ENCODE measurements at places on chromosomes 3 and 15. TPM values are rescaled to one million over a fixed set of nuclear protein-coding genes. Genes with fewer than 3 reads are reported as not detected.

ENTPD3 gene
- 0.12 TPM for total RNA-seq

CLEC3B gene
- total RNA-seq, result 23.2 TPM

CTXN2 gene
- total RNA-seq, result not detected

SH2D7 gene
- not detected for total RNA-seq

WDR93 gene
- not detected for total RNA-seq

GRAMD1C gene
- total RNA-seq, result not detected

EPHB1 gene
- 6.5 TPM for total RNA-seq

DNA sequence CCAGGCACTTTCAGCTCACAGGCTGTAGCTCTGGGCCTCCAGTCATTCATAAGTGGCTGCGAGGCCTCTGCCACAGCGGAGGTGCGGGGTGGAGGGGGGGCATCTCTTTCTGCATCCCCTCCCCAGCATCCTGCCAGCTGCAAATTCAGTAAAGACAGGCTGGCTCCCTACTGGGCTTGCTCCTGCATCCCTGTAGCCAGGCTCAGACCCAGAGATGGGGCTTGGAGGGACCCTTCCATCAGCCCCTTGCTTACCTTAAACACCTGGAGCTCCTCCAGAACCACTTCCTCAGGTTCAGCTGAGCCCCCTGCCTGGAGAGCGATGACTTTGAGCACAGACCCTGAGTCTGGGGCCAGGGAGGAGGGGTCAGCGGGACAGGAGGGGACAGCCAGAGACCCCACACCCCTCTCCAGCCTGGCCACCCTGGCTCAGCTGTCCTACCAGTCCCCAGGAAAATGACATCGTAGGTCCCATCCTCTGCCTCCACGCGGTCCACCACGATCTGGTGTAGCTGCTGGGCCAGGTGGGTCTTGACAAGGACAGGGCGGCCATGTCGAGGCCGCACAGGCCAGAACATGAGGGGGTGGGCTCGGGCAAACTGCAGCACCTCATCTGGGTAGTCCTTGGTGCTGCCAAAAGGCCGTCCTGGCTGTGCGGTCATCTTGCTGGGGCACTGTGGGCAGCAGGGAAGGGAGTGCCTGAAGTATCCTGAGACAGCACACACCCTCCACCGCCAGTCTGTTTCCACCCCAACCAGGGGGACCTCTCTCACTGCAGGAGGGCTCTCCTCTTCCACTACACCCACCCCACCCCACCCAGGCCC lies 5.3 kb downstream of the SEMA3G start:
- no peak for DNase-seq
- H3K36me3 ChIP-seq, result no peaks in the 10 kb centered on the region
- no peak overlapping the region for H3K27ac ChIP-seq
- no peak overlapping the region for H3K4me3 ChIP-seq
- no peaks in the 10 kb centered on the region for H3K27me3 ChIP-seq

DNA sequence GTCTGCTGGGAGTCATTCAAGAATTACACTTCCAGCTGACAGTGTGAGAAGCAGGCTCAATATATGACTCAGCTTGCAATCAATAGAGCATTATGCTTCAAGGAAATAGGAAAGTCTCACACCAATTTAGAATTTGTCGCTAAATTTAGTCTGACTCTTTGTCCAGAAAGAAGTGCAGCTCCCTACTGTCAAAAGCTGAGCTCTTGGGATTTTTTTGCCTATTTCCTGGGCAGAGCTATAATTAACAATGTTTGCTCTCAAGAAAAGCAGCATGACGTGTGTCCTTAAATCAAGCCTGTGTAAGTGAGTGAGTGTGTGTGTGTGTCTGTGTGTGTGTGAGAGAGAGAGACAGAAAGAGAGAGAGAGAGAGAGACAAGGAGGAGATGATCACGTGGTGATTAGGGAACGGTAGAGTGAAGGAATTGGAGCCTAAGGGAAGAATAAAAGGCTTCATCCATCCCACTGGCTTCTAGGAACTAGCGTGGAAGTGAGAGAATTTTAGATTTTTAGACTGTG lies 16.4 kb upstream of the SLC35G2 start:
- no peaks in the 10 kb centered on the region for H3K36me3 ChIP-seq
- H3K27ac ChIP-seq, result peak overlapping the region; percentile 2
- H3K4me1 ChIP-seq, result peaks cover 12% of the 10 kb centered on the region
- no peak for DNase-seq
- H3K4me3 ChIP-seq, result no peak overlapping the region

- H3K4me1 ChIP-seq, result no peaks in the 10 kb centered on the region
- peak; percentile 44 for DNase-seq
- peak within 1 kb of the TSS; percentile 41 for H3K27ac ChIP-seq
These were observed at the start of gene P3H2 for GRCh38 chr3:190120269-190121060. Gene P3H2, minus strand, starts transcription at chr3:190120897. Its CDS starts 166 bp downstream, at chr3:190120731.

GRCh38 chr3:25427942-25428788 lies at the start of gene RARB:
Gene RARB, plus strand, starts transcription at chr3:25428263. Its CDS starts 469 bp downstream, at chr3:25428732.
- peak; percentile 40 for DNase-seq
- peak within 1 kb of the TSS; percentile 82 for H3K27ac ChIP-seq
- peak within 1 kb of the TSS; percentile 78 for H3K4me3 ChIP-seq

- DNase-seq, result no peak
- H3K36me3 ChIP-seq, result no peaks in the 10 kb centered on the region
- no peaks in the 10 kb centered on the region for H3K27me3 ChIP-seq
These were observed 12.7 kb upstream of the HACD2 start for GRCh38 chr3:123597561-123597960.

- peaks cover 60% of the 10 kb centered on the region for H3K4me1 ChIP-seq
- no peaks in the 10 kb centered on the region for H3K27me3 ChIP-seq
- no peaks in the 10 kb centered on the region for H3K36me3 ChIP-seq
- H3K27ac ChIP-seq, result peak overlapping the region; percentile 58
- no peak overlapping the region for H3K4me3 ChIP-seq
- DNase-seq, result peak; percentile 44
These were observed 5.6 kb downstream of the CCDC9B start for GRCh38 chr15:40334941-40335795.

DNA sequence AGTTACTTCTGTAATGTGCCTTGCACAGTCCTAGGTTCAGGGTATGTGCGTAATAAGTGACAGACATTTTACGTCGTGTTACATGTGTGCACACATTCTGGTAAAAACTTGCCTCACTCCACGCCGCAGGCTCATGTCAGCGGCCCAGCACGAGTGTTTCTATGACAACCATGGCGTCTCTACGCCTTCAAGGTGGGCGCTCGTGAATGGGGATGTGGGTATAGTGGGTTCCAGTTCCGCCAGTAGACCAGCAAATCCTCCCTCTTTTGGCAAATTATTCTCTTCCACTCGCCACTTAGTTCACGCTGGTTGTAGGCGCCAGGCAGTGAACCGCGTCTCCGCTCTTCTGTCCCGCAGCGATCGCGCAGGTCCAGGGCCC lies 40.3 kb downstream of the CHST14 start:
- peak overlapping the region; percentile 70 for H3K27ac ChIP-seq
- H3K27me3 ChIP-seq, result no peaks in the 10 kb centered on the region
- H3K4me3 ChIP-seq, result peak overlapping the region; percentile 63
- no peak for DNase-seq
- peaks cover 20% of the 10 kb centered on the region for H3K4me1 ChIP-seq
- H3K36me3 ChIP-seq, result no peaks in the 10 kb centered on the region

- no peaks in the 10 kb centered on the region for H3K36me3 ChIP-seq
- no peak overlapping the region for H3K27ac ChIP-seq
- H3K4me1 ChIP-seq, result no peaks in the 10 kb centered on the region
- DNase-seq, result no peak
- no peak overlapping the region for H3K4me3 ChIP-seq
These were observed 295.7 kb downstream of the SOX2 start for GRCh38 chr3:182007441-182007840.

DNA sequence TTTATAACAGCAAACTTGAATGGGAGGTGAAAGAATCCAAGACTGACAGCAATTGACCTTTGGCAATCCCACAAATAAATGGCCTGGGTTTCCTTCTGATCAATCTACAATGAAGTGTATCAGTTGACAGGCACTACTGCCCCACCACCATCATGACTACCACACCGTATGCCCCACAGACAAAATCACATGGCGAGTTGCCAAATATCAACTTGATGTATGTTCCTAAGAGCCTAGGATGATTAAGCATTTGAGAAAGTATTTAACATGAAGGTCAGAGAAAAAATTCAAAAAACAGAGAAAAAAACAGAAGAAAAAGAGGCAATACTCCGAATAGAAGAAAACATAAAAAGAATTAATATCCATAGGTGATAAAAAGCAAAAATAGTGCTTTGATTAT lies 215.9 kb upstream of the STAC start:
- H3K27me3 ChIP-seq, result no peaks in the 10 kb centered on the region
- H3K4me1 ChIP-seq, result no peaks in the 10 kb centered on the region
- no peaks in the 10 kb centered on the region for H3K36me3 ChIP-seq
- DNase-seq, result no peak
- no peak overlapping the region for H3K27ac ChIP-seq
- no peak overlapping the region for H3K4me3 ChIP-seq

- peaks cover 10% of the 10 kb centered on the region for H3K4me1 ChIP-seq
- no peak for DNase-seq
- H3K36me3 ChIP-seq, result no peaks in the 10 kb centered on the region
- no peak overlapping the region for H3K27ac ChIP-seq
- no peaks in the 10 kb centered on the region for H3K27me3 ChIP-seq
These were observed 13.4 kb upstream of the RTP3 start for GRCh38 chr3:46484388-46484787.

- H3K36me3 ChIP-seq, result no peaks in the 10 kb centered on the region
- no peak for DNase-seq
- peaks cover 30% of the 10 kb centered on the region for H3K4me1 ChIP-seq
- H3K27ac ChIP-seq, result peak overlapping the region; percentile 71
- H3K4me3 ChIP-seq, result no peak overlapping the region
These were observed 45.0 kb downstream of the RFTN1 start for GRCh38 chr3:16468336-16469098.

- peaks cover 11% of the 10 kb centered on the region for H3K36me3 ChIP-seq
- H3K4me3 ChIP-seq, result peak within 1 kb of the TSS; percentile 71
- peak within 1 kb of the TSS; percentile 75 for H3K27ac ChIP-seq
- no peak for DNase-seq
- H3K27me3 ChIP-seq, result no peaks in the 10 kb centered on the region
- peaks cover 29% of the 10 kb centered on the region for H3K4me1 ChIP-seq
These were observed at the start of gene MAP6D1 for GRCh38 chr3:183825456-183826161. Gene MAP6D1, minus strand, starts transcription at chr3:183825577. Its CDS starts 30 bp downstream, at chr3:183825547.

- H3K4me1 ChIP-seq, result no peaks in the 10 kb centered on the region
- no peaks in the 10 kb centered on the region for H3K36me3 ChIP-seq
- DNase-seq, result no peak
- no peaks in the 10 kb centered on the region for H3K27me3 ChIP-seq
- no peak overlapping the region for H3K27ac ChIP-seq
These were observed 49.4 kb downstream of the SEMA3G start for GRCh38 chr3:52395503-52395865.

GRCh38 chr15:100761290-100761935 lies 118.2 kb upstream of the ALDH1A3 start:
- no peak overlapping the region for H3K4me3 ChIP-seq
- H3K36me3 ChIP-seq, result no peaks in the 10 kb centered on the region
- no peak overlapping the region for H3K27ac ChIP-seq

DNA sequence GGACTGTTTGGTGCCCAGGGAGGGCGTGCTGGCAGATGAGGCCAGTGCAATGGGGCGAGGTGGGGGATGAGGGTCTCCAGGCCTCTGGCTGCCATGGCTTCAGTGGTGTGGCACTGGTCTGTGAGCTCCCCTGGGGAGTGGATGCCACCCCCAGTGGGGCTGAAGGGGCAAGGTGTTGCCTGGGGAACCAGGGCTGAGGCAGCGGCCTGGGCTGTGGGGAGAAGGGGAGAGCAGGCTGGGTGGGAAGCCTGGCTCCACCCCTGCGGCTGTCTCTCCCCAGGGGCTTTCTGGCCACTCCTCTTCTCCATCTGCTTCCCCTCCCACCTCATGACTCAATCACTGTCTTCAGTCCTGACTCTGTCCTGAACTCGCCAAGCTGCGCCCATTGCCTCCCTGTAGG lies 88.4 kb upstream of the TLE3 start:
- H3K27me3 ChIP-seq, result no peaks in the 10 kb centered on the region
- H3K36me3 ChIP-seq, result no peaks in the 10 kb centered on the region
- no peak overlapping the region for H3K27ac ChIP-seq
- no peak for DNase-seq
- no peak overlapping the region for H3K4me3 ChIP-seq
- no peaks in the 10 kb centered on the region for H3K4me1 ChIP-seq

GRCh38 chr15:75666823-75667501 lies 19.2 kb downstream of the SNX33 start:
- no peak for DNase-seq
- H3K27ac ChIP-seq, result peak overlapping the region; percentile 79
- H3K27me3 ChIP-seq, result no peaks in the 10 kb centered on the region
- no peak overlapping the region for H3K4me3 ChIP-seq
- H3K36me3 ChIP-seq, result no peaks in the 10 kb centered on the region

DNA sequence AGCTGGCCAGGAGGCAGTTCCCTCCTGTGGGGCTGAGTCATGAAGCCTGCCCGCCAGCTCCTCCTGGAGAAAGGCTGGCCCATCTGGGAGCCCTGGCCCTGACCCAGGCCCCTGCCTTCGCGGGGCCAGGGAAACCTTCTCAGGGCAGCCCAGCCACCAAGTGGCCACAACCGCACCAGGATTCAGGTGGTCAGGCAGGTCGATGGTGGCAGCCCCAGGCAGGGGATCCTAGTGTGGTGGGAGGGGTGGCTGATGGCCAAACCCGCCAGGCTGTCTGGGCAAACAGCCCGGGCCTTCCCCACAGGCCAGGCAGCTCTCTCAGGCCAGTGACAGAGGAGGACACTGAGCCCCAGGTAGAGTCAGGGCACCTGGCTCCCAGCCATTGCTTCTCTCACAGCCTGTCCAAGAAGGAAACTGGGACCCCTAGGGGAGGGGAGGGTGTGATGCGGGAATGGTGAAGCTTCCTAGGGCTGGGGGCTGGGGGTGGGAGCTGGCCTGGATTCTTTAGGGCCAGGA lies 1.2 kb downstream of the TWF2 start:
- H3K36me3 ChIP-seq, result no peaks in the 10 kb centered on the region
- peak; percentile 95 for DNase-seq
- peaks cover 61% of the 10 kb centered on the region for H3K4me1 ChIP-seq
- peak overlapping the region; percentile 100 for H3K27ac ChIP-seq
- no peaks in the 10 kb centered on the region for H3K27me3 ChIP-seq

GRCh38 chr3:57758686-57759085 lies 2.6 kb downstream of the SLMAP start:
- H3K4me3 ChIP-seq, result peak overlapping the region; percentile 97
- DNase-seq, result no peak
- peak overlapping the region; percentile 99 for H3K27ac ChIP-seq
- no peaks in the 10 kb centered on the region for H3K36me3 ChIP-seq

GRCh38 chr3:74033381-74033780 lies 408.6 kb upstream of the PDZRN3 start:
- no peaks in the 10 kb centered on the region for H3K4me1 ChIP-seq
- no peak for DNase-seq
- H3K27ac ChIP-seq, result no peak overlapping the region
- no peaks in the 10 kb centered on the region for H3K36me3 ChIP-seq
- no peaks in the 10 kb centered on the region for H3K27me3 ChIP-seq
- H3K4me3 ChIP-seq, result no peak overlapping the region

DNA sequence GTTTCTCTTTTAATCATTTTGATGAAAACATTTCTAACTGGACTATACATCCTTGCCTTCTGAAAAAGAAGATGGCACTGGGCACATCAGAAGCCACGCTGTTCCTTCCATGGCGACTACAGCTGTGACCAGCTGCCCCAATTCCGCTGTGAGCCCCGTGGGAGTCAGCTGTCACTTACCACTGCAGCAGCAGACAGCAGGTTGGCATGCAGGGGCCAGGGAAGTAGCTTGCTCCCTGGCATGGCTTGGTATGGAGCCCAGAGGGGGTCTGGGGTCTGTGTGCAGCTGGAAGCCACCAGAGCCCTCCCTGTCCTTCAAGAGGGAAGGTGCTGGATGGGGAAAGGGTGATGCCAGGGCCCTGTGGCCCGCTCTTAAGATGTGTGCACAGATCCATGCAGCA lies 4.5 kb upstream of the ZXDC start:
- no peaks in the 10 kb centered on the region for H3K36me3 ChIP-seq
- no peak for DNase-seq
- peaks cover 30% of the 10 kb centered on the region for H3K4me1 ChIP-seq
- no peak overlapping the region for H3K4me3 ChIP-seq
- no peaks in the 10 kb centered on the region for H3K27me3 ChIP-seq

All from gastrocnemius medialis (tissue), 4 donors.